NCI-H187 treated with DMSO at 0.1 percent for 48 hours (cell line): ENCODE measurements at places on chromosomes 7 and 10.

DNA sequence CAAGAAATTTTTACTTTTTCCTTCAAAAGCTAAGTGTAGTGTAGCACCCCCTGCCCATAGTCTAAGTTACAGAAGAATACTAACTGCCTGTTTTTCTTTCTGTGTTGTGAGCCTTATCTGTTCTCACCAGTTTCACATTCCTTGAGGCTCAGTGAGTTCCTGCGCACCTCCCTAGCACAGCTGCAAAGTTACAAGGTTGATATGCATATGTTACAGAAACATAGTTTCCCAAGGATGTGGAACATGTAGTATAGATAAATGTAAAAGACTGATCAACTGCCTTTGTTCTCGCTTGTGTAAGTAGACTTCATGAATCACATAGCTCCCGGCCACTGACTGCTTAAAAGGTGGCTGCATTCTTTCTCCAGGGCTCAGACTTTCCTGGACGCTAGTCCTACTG lies 6.7 kb upstream of the ZNF33B start:
- no peak for DNase-seq

DNA sequence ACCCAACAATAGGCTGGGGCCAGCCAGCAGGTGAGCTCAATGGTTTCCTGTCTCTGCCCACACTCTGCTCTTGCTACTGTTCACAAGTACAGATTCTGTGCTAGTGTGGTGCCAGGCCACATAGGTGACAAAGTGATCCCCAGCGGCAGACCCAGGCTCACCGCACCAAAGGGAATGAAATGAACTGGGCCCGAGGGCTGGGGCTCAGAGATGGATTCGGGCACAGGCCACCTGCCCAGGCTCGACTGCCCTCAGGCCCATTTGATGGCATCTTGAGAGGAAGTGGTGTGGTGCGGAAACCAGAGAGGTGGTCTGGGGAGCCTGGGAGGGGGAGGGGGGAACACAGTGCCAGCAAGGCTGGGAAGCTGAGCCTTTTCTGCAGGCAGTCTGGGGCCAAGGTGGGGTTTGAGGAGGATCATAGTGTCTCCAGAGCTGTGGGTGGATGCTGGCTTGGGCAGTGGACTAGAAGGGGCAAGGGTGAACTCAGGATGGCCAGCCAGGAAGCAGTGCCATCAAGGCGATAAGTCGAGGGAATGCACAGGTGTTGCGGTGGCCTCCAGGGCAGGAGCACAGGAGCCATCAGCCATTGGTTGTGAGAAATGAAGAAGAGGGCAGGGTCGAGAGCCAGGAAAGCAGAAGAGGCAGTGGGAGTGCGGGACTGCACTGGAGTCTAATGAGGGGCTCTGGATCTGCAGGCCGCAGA lies 85.2 kb downstream of the ARHGAP22 start:
- DNase-seq = no peak

DNA sequence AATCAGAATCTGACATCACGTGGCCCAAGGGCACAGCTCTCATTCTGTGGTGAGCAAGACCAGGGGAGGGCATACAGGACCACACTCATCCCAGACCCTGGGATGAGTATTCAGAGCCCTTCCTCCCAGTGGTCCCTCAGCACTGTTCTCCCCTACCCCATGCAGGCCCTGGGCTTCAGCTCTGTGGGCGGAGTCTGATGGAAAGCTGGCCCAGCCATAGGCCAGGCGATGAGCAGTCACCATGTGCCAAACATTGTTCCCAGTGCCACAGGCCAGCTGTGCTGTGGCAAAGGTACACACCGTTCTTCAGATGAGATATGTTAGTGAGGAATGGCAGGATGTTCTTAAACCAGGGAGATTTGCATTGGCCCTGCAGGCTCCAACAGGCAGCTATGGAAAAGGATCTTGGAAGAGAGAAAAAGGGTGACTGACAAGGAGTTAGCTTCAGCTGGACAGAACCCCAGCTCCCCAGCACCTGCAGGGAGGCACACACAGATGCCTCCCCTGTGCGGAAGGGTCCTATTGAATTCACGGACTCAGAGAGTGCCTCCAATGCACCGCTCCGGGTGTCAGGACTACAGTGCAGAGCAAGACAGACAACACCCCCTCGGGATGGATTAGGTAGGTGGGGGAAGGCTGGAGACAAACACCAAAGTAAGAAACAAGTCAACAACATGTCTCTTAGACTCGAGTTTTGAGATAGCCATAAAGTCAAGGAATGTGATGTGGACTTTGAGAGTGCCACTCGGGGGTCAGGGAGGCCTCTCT lies 596.0 kb upstream of the MGMT start:
- no peak for DNase-seq

DNA sequence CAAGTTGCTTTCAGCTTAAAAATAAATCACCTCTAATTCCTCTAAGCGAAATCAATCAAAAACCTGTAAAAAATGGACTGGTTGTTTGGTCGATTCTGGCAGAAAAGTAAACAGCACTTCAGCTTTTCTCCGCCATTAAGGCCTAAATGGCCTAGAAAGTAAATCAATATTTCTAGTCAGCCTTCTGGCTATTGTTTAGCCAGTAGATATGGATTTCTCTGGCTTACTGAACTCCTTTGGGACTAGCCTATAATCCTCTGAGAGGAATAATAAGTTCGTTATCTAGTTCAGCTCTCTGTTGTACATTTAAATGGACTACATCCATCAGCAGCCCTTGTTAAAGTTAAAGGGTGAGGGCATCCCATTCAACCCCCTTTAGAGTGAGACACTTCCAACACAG lies 400.1 kb upstream of the ETV1 start:
- DNase-seq = peak; percentile 99

DNA sequence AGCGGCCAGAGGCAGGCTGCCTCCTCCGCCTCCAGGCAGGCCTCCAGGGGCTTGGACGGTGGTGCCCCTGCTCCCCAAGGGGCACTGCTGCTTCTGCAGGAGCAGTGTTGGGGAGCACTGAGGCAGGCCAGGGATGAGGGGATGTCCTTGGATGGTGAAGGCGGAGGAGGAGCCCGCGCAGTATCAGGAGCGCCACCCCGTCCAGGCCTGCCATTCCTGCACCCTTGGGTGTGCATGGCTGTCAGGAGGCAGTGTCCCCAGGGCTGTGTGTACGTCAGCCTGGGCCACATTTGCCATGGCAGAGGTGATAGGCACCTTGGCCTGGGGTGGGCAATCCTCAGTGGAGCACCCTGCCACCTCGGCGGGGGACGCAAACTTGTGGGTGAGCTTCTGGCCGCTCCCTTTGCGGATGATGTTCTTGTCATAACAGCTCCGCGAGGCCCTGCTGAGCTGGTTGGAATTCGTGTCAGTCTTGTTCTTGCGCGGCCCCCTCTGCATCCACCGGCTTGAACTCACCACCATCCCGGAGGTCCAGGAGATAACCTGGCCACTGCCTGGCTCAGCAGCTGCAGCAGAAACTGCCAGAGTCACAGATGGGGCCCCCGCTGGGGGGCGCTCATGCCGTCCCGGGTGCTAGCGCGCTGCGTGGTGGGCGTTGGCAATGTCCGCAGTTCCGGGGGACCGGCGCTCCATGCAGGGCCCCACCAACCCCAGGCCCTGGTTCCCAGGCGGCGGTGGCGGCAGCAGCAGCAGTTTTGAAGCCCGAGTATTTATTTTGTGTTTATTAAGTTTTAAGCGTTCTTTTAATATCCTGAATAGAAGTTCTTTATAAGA lies 182.3 kb upstream of the ADCY1 start:
- no peak for DNase-seq

GRCh38 chr10:6665847-6666246 lies 85.8 kb upstream of the PRKCQ start:
- DNase-seq = no peak

- peak; percentile 28 for DNase-seq
Observed at GRCh38 chr7:106793015-106793975, 71.8 kb upstream of the PIK3CG start.

GRCh38 chr7:46195934-46196333 lies 274.9 kb upstream of the IGFBP3 start:
- DNase-seq = no peak

DNA sequence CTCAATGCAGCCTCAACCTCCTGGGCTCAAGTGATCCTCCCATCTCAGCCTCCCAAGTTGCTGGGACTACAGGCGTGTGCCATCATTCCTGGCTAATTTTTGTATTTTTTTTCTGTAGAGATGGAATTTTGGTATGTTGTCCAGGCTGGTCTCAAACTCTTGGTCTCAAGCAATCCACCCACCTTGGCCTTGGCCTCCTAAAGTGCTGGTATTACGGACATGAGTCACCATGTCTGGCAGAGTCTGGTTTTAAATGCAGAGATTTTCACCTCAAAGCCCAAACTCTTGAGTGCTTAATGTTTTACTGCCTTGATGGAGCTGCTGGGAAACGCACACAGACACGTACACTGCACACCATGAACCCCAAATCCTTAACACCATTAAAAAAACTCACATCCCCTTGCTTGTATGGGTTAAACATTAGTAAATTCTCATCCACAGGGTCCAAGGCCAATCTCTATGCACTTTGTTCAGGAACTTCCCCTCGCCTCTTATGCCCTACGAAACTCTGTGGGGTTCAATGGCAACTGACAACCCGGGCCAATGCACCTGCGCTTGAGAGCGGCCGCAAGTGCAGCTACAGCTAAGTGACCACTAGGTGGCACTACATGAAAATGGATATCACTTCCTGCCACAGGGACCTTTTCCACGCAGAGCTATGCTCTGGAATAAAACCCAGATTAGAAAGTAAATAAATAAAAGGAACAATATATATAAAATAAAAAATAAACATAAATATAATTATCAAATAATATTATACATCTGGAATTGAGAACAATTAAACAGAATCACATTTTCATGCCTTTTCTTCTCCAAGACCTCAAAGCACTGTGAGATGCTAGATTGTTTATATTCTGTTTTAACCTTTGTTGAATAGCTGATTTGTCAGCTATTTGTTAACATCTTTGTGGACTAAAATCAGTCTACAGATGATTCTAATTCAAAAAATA lies 66.9 kb upstream of the AFAP1L2 start:
- no peak for DNase-seq

GRCh38 chr10:130369645-130370381 lies 233.6 kb downstream of the GLRX3 start:
- DNase-seq = no peak

GRCh38 chr7:3649678-3650440 lies 348.8 kb downstream of the SDK1 start:
- DNase-seq = no peak

GRCh38 chr7:29189743-29190201 lies 4.8 kb upstream of the CHN2 start:
- peak; percentile 60 for DNase-seq

DNA sequence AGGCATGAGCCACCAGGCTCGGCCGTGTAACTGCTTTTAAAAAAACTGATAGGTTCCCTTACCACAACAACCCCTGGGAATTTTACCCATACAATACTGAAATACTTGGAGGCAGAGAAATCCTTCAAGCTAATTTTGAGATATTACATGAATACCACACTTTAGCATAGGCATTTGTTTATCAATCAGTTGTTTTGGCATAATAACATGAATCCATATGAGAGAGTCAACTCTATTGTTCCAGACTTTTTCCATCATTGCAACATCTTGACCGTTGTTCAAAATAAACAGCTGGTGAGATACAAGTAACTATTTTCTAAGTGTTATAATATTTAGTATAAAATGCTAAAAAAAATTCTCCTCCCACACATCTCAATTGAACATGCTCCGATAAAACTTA lies 36.8 kb downstream of the LAMB4 start:
- DNase-seq = no peak

GRCh38 chr10:31064348-31064747 lies 32.7 kb upstream of the ZNF438 start:
- DNase-seq = no peak

DNA sequence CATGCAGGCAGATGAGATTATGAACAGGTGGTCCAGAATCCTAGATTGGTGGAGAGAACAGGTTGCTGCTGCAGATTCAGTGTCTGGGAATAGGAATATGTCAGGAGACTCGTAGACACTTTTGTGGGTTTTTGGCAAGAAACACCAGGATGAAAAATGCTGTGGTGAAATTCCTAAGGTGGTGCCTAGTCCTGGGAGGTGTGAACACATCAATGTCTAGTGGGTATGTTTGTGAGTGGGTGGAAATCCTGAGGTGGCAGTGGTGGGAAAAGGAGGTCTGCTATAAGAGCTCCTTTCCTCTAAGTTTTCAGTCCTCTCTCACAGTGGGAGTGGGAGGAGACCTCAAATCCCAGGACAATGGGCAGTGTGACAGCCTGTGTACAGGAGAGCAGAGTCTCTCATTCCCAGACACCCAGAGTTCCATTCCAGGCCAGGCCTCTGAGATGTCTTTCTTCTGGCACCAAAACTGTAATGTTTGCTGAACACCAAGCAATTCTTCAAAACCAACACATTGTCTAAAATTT lies 5.1 kb downstream of the ERV3-1 start:
- DNase-seq = no peak

DNA sequence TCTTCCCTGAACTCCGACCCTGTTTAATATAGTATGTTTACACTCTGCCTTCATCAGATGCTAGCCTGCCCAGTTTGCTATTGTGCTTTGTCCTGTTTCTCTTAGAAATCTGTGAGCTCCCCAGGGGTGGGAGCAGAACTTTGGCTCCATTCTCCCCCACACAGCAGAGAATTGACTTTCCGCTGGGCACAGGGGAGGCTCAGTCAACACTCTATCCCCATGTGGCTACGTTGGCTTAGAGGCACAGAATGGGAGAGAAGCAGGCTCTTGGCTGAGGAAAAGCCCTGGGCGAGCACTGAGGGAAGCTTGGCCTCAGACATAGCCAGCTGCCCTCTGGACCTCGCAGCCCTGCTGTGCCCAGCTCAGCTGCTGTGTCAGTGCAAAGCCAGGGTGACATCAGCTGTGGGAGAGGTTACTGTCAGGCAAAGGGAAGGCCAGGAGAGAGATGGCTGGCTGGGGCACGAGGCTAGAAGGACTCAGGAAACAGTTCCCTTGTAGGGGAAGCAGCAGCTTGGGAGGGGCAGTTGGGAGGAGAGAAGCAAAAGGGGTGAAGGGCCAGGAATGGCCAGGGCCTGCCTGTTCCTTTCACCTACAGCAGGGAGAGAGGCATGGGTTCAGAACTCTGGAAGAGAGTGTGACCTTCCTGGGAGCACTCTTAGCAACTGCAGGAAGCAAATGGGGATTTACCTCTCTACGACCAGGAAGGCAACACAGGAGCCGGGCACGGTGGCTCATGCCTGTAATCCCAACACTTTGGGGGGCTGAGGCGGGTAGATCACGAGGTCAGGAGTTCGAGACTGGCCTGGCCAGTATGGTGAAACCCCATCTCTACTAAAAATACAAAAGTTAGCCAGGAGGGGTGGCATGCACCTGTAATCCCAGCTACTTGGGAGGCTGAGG lies 5.8 kb upstream of the SCD start:
- DNase-seq = no peak

DNA sequence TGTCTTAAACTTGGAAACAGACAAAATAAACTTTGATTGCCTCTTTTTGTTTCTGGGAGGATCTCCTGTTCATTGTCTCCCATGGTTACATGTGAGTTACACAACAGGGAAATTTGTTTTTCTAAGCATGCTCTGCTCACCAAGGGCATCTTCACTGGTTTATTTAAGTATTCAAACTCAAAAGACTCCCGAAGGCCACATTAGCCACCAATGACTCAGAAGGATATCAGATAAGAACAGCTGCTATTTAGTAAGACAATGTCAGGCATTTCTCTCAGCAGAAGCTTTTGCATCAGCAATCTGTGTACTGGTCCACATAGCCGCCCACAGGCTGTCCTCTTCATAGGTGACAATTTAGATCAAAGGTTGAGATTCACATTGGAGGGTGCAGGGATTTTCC lies 19.3 kb downstream of the OR6B1 start:
- DNase-seq = no peak

GRCh38 chr7:131057794-131058070 lies 269.9 kb upstream of the MKLN1 start:
- DNase-seq = no peak
